ENCODE measurements at places on chromosomes 12 and 14.

- no peaks in the 10 kb centered on the region for H3K4me1 ChIP-seq
- no peak for DNase-seq
- H3K27ac ChIP-seq = no peak overlapping the region
- H3K27me3 ChIP-seq = no peaks in the 10 kb centered on the region
- no peak overlapping the region for H3K4me3 ChIP-seq
These were observed 436.2 kb upstream of the TMEM132C start for GRCh38 chr12:127830730-127831129.

- H3K4me3 ChIP-seq = no peak overlapping the region
- H3K36me3 ChIP-seq = no peaks in the 10 kb centered on the region
- DNase-seq = no peak
- H3K27me3 ChIP-seq = no peaks in the 10 kb centered on the region
- peaks cover 4% of the 10 kb centered on the region for H3K4me1 ChIP-seq
These were observed 52.3 kb upstream of the RFLNA start for GRCh38 chr12:124242529-124243065.

DNA sequence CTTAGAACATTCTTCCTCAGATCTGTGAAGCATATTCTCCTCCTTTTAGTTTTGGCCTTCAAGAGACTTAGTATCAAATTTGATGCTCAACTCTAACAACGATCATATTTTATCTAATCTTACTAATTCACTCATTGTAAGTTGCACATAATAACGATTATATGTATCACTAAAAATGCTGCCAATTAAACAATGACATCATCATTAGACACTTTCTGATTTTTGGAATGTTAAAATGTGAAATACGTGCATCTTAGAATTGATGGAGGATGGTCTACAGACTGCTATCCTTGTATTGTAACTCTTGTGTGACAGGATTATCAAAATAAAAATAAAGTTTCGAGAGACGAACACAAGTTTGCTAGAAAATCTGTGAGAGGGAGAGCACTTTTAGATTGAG lies 311.0 kb downstream of the NELL2 start:
- H3K27ac ChIP-seq = no peak overlapping the region
- no peaks in the 10 kb centered on the region for H3K4me1 ChIP-seq
- no peaks in the 10 kb centered on the region for H3K36me3 ChIP-seq
- DNase-seq = no peak
- H3K4me3 ChIP-seq = no peak overlapping the region

GRCh38 chr12:42180990-42181596 lies 36.4 kb upstream of the GXYLT1 start:
- no peak overlapping the region for H3K4me3 ChIP-seq
- no peaks in the 10 kb centered on the region for H3K27me3 ChIP-seq
- H3K4me1 ChIP-seq = no peaks in the 10 kb centered on the region
- peaks cover 4% of the 10 kb centered on the region for H3K36me3 ChIP-seq
- no peak overlapping the region for H3K27ac ChIP-seq

- H3K27ac ChIP-seq = no peak overlapping the region
- no peaks in the 10 kb centered on the region for H3K4me1 ChIP-seq
- no peaks in the 10 kb centered on the region for H3K36me3 ChIP-seq
- no peaks in the 10 kb centered on the region for H3K27me3 ChIP-seq
- DNase-seq = no peak
These were observed 97.2 kb upstream of the KRAS start for GRCh38 chr12:25347716-25348592.

DNA sequence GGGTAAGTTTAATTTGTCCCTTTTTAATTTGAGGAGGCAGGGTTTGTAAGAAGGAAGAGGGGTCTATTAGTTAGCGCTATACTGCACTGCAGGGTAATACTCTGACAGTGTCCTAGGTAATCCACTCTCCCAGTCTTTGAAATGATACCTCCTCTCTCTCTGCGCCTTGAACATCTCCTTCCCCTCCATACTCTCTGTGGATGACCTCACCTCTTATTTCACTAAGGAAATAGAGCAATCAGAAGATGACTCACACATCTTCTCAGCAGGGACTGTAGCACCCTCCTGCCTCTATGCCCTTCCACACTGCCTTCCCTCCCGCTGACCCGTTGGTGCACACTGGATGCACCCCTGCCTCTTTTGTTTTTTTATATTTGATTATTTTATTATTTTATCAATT lies 94.2 kb downstream of the GRIP1 start:
- no peaks in the 10 kb centered on the region for H3K36me3 ChIP-seq
- no peaks in the 10 kb centered on the region for H3K27me3 ChIP-seq
- no peaks in the 10 kb centered on the region for H3K4me1 ChIP-seq
- no peak for DNase-seq
- no peak overlapping the region for H3K27ac ChIP-seq

- no peak for DNase-seq
- H3K27me3 ChIP-seq = no peaks in the 10 kb centered on the region
- no peak overlapping the region for H3K4me3 ChIP-seq
- no peak overlapping the region for H3K27ac ChIP-seq
These were observed 118.9 kb downstream of the NPAS3 start for GRCh38 chr14:33057585-33057984.

- no peak overlapping the region for H3K27ac ChIP-seq
- no peak for DNase-seq
- H3K4me1 ChIP-seq = peaks cover 14% of the 10 kb centered on the region
- H3K36me3 ChIP-seq = no peaks in the 10 kb centered on the region
These were observed 12.5 kb upstream of the AJUBA start for GRCh38 chr14:22994762-22995275.

- H3K4me3 ChIP-seq = peak overlapping the region; percentile 31
- no peaks in the 10 kb centered on the region for H3K36me3 ChIP-seq
- H3K27ac ChIP-seq = no peak overlapping the region
- peaks cover 3% of the 10 kb centered on the region for H3K4me1 ChIP-seq
- peaks cover 6% of the 10 kb centered on the region for H3K27me3 ChIP-seq
These were observed 73.0 kb downstream of the IQSEC3 start for GRCh38 chr12:139585-139984.

- no peak for DNase-seq
- no peaks in the 10 kb centered on the region for H3K4me1 ChIP-seq
- H3K27ac ChIP-seq = no peak overlapping the region
- no peak overlapping the region for H3K4me3 ChIP-seq
- no peaks in the 10 kb centered on the region for H3K36me3 ChIP-seq
These were observed 87.3 kb upstream of the E2F7 start for GRCh38 chr12:77152623-77153193.

GRCh38 chr14:21054768-21055145 lies 2.9 kb upstream of the RNASE8 start:
- no peak overlapping the region for H3K4me3 ChIP-seq
- peaks cover 10% of the 10 kb centered on the region for H3K4me1 ChIP-seq
- no peak overlapping the region for H3K27ac ChIP-seq

DNA sequence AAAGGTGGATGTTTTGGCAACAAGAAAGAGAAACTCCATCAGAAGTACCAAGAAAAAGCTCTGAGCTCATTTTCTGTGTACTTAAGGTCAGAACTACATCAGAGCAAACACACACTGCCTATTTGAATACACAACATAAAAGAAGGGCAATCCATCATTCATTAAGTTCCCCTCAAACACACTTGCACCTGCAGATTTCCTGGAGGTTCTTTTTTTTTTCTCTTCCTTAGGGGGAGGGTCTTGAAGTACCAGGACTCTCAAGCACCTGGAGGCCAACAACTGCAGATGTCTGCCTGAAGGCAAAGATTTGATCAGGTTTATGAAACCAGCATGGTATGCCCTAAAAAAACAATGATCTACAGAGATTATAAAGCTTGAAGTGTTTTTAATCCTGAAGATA lies 26.1 kb upstream of the PTHLH start:
- H3K36me3 ChIP-seq = no peaks in the 10 kb centered on the region
- H3K27ac ChIP-seq = no peak overlapping the region
- H3K4me3 ChIP-seq = no peak overlapping the region
- H3K4me1 ChIP-seq = no peaks in the 10 kb centered on the region
- H3K27me3 ChIP-seq = no peaks in the 10 kb centered on the region

GRCh38 chr12:127685491-127685890 lies 581.5 kb upstream of the TMEM132C start:
- no peaks in the 10 kb centered on the region for H3K27me3 ChIP-seq
- H3K4me1 ChIP-seq = no peaks in the 10 kb centered on the region
- H3K27ac ChIP-seq = no peak overlapping the region
- no peaks in the 10 kb centered on the region for H3K36me3 ChIP-seq

DNA sequence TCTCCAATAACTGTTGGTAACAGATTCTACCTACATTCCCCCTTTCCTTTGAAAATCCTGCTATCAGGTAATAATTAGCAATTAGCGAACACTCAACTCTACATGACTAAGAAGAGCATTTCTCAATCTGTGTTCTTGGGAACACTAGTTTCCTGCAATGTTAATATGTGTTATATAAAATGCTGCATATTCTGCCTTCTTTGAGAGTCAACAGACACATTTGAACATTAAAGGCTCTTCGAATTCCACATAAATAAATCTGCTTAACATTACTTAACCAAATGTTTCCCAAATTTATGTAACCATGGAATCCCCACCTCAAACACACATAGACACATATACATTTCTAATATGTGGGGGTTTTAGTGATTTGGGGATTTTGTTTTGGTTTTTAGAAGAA lies 41.2 kb upstream of the G2E3 start:
- no peaks in the 10 kb centered on the region for H3K4me1 ChIP-seq
- H3K36me3 ChIP-seq = no peaks in the 10 kb centered on the region
- DNase-seq = no peak
- H3K4me3 ChIP-seq = no peak overlapping the region

DNA sequence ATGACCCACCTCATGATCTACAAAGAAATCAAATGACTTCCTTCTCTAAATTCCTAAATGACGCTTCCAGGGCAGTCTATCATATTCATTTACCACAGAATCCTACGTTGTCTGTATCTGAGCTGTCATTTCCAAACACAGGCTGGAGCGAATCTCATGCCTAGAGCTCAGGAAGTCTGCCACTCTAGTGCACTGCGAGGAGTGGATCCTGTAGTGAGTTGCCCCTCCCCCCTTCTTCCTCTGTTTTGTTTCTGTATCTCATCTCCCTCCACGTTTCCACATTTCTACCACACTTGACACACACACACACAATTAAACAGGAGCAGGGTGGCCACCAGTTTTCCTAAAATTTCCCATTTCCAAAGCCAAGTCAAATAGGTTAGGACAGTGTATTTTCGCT lies 415.4 kb upstream of the PRICKLE1 start:
- no peaks in the 10 kb centered on the region for H3K27me3 ChIP-seq
- peaks cover 3% of the 10 kb centered on the region for H3K4me1 ChIP-seq
- no peaks in the 10 kb centered on the region for H3K36me3 ChIP-seq
- H3K4me3 ChIP-seq = no peak overlapping the region
- DNase-seq = no peak
- no peak overlapping the region for H3K27ac ChIP-seq

DNA sequence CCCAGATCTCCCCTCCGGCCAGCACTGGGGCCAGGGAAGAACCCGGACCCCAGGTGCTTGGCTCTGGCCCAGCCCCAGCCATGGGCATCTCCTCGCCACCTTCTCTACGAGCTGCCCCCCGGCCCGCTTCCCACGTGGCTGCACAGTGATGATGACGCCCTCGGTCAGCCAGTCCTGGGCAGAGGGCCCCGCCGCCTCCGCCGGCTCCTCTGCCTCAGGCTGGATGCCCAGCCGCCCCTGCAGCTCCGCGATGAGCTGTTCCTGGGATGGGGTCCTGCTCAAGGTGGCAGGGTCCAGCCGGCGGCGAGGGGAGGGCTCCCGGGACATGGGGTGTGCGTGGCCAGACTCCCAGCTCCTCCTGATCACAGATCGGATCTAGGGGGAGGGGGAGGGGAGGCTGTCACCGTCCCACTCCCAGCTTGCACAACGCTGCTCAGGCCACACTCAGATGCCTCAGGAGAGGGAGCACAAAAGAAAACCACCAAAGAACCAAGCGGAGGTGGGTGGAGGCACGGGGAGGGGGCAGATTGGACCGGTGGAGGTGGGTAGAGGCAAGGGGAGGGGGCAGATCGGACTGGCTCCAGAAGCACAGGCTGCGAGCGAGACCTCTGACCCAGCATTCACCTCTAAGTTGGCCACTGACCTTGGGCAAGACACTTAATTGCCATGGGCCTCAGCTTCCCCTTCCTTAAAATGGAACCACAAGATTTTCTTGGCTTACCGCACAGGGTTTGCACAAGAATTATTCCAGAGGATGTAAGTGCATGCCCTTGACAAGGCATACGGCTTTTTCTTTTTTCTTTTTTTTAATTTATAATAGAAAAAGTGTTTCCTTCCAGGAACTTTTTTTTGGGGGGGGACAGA lies 16.1 kb upstream of the RPLP0 start:
- H3K4me1 ChIP-seq = no peaks in the 10 kb centered on the region
- H3K27ac ChIP-seq = peak overlapping the region; percentile 21
- DNase-seq = peak; percentile 83
- no peaks in the 10 kb centered on the region for H3K27me3 ChIP-seq
- no peak overlapping the region for H3K4me3 ChIP-seq

- DNase-seq = peak; percentile 38
- H3K27ac ChIP-seq = peak overlapping the region; percentile 5
- H3K4me3 ChIP-seq = no peak overlapping the region
- H3K27me3 ChIP-seq = no peaks in the 10 kb centered on the region
- H3K36me3 ChIP-seq = no peaks in the 10 kb centered on the region
These were observed 3.9 kb downstream of the GZMH start for GRCh38 chr14:24605435-24606190.

DNA sequence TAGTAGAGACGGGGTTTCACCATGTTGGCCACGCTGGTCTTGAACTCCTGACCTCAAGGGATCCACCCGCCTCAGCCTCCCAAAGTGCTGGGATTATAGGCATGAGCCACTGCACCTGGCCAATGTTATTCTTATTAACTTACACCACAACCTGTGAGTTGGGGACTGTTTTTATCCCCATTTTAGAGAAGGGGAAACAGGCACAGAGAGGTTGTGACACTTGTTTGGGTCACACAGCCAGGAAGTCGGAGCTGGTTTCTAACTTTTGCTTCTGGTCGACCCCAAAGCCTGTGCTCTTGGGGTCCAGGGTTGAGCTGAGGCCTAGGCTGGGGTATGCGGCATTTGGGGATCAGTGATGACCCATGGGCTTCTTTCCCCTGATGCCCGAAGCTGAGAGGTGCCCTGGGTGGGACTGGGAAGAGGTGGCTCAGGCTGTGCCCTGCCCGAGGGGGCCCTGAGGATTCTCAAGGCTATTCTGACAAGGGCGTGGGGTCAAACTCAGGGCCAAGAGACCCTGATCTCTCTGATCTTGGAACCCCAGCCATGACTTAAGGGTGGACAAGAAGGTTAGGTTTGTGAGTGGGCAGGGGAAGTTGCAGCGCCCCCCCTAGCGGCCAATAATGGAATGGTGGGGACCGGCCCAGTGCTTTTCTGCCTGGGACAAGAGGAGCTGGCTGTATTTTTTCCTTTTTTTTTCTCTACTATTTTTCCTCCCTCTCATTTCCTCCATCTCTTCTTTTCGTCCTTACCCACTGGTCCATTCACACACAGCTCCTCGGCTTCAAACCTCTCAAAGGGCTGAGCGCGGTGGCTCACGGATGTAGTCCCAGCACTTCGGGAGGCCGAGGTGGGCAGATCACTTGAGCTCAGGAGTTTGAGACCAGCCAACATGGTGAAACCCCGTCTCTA lies 3.0 kb downstream of the SDSL start:
- no peak overlapping the region for H3K4me3 ChIP-seq
- H3K27me3 ChIP-seq = no peaks in the 10 kb centered on the region
- H3K4me1 ChIP-seq = peaks cover 9% of the 10 kb centered on the region
